ENCODE measurements at places on chromosomes 5 and 9. TPM values are rescaled to one million over a fixed set of nuclear protein-coding genes. Genes with fewer than 3 reads are reported as not detected.

GRCh38 chr5:4083591-4084337 is 488.1 kb downstream of the IRX1 start:
- DNase-seq, result peak; percentile 75

DNA sequence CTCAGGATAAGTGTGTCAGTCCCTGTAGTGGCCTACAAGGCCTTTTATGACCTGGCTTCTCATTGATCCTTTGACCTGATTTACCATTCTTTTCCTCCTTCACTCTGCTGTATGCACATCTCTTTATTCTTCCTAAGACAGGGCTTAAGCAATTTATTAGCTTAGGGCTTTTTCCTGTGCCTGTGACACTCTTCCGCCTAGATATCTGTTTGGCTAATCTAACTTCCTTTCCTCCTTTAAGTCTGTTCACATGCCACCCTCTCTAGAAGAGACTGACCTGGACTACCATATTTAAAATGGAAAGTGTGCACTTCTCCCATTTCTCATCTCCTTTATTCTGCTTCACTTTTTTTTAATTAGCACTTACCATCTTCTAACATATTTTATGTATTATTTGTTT is 29.1 kb downstream of the FOCAD start:
- DNase-seq, result no peak

Gene FEM1C
- total RNA-seq, result 12.2 TPM

- DNase-seq, result no peak
These were observed 19.5 kb upstream of the MXD3 start for GRCh38 chr5:177330991-177331842.

Gene IFNA13
- not detected for total RNA-seq

DNA sequence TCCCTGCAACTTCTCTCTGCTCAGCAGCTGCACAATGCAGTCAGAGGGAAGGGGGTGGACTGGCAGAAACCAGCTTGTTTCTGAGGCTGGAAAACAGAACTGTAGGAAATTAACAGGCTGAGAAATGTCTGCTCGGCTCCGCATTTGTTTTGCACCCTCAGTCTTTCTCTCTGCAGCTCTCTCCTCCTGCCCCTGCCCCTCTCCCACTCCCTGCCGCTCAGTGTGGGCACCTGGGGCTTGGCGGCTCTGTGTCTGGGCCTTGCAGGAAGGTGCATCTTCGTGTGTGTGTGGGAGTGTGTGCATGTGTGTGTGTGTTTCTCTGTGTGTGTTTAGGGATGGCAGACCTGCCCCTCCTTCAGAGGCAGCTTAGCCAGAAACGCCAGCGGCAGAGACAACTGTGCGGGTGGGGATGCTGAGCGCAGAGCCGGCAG is 53.0 kb downstream of the PCDH1 start:
- DNase-seq, result no peak

Gene SLC23A1
- total RNA-seq, result not detected

- no peak for DNase-seq
These were observed 238.1 kb downstream of the GAS1 start for GRCh38 chr9:86708918-86709835.

Gene SLC36A2
- total RNA-seq, result not detected

- DNase-seq, result no peak
These were observed 110.9 kb upstream of the ADAMTSL1 start for GRCh38 chr9:18362901-18363685.

Gene RFESD
- 5.9 TPM for total RNA-seq

Gene LCN9
- total RNA-seq, result not detected

- no peak for DNase-seq
These were observed 69.0 kb downstream of the SHC3 start for GRCh38 chr9:89109666-89110065.

- DNase-seq, result no peak
These were observed 644 bp downstream of the NIM1K start for GRCh38 chr5:43192558-43193180.

GRCh38 chr5:175306381-175306780 is 137.6 kb downstream of the DRD1 start:
- DNase-seq, result no peak

- no peak for DNase-seq
These were observed 103.6 kb downstream of the GTF3C4 start for GRCh38 chr9:132773764-132774339.

DNA sequence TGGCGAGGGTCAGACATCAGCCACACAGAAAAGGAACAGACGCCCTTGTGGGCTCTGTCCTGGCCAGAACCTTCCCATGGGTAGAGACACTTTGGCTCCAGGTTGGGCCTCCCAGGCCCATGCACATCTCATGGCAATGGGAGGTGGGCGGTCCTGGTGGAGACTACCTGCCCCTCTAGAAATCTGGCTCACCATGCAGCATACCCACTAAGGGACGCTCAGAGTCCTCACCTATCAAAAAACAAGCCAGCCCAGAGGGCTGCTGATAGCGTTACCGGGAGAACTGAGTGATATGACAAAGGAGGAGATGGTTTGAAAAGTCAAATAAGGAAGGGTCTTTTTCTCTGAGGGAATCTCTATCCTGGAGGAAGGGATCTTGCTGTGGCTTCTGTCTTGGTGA is 62.1 kb downstream of the C5orf15 start:
- no peak for DNase-seq

Gene SLC2A6
- total RNA-seq, result 0.32 TPM

Gene SPINK4
- not detected for total RNA-seq

DNA sequence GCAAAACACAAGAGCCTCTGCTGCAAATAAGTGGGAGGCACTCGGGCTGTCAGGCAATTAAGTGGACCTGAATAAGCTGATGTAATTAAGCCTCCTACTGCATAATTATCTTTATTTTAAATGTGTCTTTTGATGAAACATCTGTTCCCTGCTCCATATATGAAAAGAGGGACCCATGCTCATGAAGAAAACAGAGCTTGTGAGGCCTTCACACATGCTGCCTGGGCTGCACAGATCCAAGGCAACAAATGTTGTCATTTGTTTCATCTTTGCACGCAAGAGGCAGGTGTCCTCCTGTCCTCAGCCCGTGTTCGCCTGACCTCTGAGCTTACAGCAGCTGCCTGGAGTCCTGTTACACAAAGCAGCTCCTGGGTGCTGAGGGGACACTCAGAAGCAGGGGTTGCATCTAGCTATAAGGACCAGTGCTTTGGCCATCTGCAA is 381.1 kb downstream of the ZNF608 start:
- no peak for DNase-seq

- peak; percentile 63 for DNase-seq
These were observed 143.9 kb downstream of the GOLPH3 start for GRCh38 chr5:32030222-32030621.

DNA sequence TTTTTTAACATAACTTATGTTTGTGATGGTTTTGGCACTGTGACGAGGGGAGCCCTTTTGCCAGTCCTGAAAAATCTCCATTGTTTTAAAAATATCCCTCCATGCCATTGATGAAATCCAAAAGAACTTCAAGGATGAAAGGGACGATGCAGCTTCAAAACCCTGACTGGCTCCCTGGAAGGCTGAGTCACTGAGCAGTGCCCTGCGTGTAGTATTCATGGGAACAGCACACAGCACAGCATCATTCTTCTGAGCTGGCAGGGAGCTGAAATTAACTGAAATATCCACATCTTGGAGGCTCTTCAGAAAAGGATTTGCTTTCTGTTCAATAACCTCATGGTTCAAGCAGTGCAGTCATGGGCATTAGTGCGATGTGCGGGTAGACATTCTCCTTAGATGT is 29.7 kb downstream of the PDE4D start:
- no peak for DNase-seq

Gene DMRT3
- total RNA-seq, result not detected

Gene OR1J2
- total RNA-seq, result not detected

DNA sequence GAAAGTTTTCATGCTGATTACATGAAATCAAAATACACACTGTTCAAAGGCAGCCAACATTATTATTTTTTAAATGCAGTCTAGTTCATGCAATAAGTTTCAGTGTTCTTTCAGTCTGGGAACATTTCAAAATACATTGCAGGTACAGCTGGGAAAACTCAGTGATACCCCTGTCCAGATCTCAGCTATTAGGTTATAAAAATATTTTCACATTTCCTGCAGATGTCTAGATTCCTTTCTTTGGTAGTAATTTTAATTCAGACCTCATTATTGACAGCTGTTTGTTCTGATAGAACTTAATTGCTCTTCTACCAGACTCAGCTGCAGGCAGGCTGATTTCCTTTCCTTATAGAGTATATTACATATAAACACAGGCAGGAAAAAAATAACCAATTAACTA is 556.8 kb upstream of the DMAC1 start:
- no peak for DNase-seq

DNA sequence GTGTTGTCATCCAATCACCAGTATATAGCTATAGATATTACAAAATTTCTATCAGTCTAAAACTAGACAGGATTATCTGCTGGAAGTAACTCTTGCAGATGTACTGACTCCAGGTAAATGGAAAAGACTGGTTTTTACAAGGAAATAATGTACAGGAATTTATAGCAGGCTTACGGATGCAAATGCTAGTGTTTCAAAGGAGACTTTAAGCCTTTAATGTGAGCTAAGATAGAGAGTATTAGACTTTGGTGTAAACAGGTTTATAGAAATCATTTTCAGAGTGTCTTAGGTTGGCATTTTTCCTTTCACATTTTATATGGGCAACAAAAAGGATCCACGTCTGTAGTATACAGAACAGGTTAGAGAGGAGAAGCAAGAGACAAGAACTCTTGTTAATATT is 16.1 kb downstream of the ZNF608 start:
- DNase-seq, result no peak

GRCh38 chr5:31023105-31023504 is 170.4 kb upstream of the CDH6 start:
- DNase-seq, result no peak

Measured in MCF 10A (cell line).